ENCODE measurements at places on chromosomes 7 and 10. TPM values are rescaled to one million over a fixed set of nuclear protein-coding genes. Genes with fewer than 3 reads are reported as not detected.

The SLC39A12 gene
- not detected for polyA plus RNA-seq

The TMEM236 gene
- 0.09 TPM for polyA plus RNA-seq

The ARPC1B gene
- polyA plus RNA-seq, result 74.1 TPM

DNA sequence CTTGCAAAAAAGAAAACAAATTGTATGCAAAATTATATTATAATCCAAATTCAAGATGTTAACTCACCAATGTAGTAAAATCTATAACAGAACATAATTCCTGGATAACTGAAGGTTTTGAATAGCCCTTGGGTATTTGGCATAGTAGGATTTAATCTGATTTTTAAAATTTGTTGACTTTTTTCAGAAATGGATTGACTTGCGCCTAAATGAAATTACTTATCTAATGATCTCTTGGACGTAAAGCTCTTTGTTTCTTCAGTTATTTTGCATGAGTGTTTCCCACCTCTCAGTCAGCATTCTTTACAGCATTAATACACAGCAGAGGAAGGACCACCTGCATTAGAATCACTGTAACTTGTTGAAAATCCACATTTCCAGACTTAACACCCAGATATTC is 169.6 kb downstream of the SEPTIN7 start:
- DNase-seq, result no peak

- DNase-seq, result no peak
These were observed 88.4 kb upstream of the AGBL3 start for GRCh38 chr7:134897936-134898335.

- no peak for DNase-seq
These were observed 59.5 kb downstream of the AHR start for GRCh38 chr7:17357952-17358351.

GRCh38 chr7:91356915-91357314 is 92.7 kb downstream of the FZD1 start:
- no peak for DNase-seq

The PBLD gene
- 104 TPM for polyA plus RNA-seq

Measured in kidney (tissue), 22 donors.